ENCODE measurements at places on chromosomes 5 and 9. TPM values are rescaled to one million over a fixed set of nuclear protein-coding genes. Genes with fewer than 3 reads are reported as not detected.

GRCh38 chr5:180889381-180889780 lies 9.6 kb upstream of the BTNL8 start:
- no peak for DNase-seq
- H3K4me3 ChIP-seq: no peak overlapping the region
- H3K27ac ChIP-seq: no peak overlapping the region
- no peaks in the 10 kb centered on the region for H3K36me3 ChIP-seq
- H3K4me1 ChIP-seq: no peaks in the 10 kb centered on the region

DNA sequence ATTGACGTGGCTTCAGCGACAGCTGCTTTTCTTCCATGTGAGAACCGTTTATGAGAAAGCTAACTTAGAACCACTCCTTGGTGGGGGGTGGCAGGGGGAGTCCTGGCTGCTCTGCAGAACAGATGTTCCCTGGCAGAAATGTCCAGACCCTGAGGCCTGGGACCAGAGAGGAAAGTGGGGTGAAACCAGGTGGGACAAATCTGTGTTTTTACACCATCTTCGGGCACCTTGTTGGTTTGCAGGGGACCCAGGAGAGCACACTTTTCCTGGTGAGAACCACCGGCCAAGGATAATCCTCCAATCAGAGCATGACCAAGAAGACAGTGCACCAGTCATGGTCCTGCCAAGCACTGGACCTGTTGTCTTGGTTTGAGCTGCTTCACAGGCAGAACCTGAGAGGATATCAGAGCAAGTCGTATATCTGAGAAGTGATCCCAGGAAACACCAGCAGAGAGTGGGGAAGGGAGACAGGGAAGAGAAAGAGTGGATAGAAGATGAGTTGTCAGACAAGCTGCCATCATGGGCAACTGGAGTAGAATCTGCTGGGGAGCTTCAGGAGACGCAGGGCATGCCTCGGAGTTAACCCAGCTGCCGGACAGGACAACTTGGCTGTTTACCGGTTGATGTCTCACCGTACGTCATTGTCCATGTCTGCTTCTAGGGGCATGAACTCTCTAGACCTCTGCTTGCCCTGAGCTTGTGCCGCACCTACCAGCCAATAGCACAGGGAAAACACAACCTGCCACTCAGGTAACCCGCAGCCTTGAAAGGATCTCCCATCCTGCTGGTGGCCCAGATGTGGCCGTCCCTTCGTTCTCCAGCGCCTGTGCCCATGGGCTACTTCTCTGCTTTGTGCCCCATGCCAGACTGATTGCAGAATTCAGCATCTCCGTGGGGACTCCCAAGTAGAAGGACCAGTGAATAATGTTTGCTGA lies 178.4 kb upstream of the MVB12B start:
- no peak overlapping the region for H3K4me3 ChIP-seq
- H3K4me1 ChIP-seq: no peaks in the 10 kb centered on the region
- no peak overlapping the region for H3K27ac ChIP-seq
- DNase-seq: no peak

DNA sequence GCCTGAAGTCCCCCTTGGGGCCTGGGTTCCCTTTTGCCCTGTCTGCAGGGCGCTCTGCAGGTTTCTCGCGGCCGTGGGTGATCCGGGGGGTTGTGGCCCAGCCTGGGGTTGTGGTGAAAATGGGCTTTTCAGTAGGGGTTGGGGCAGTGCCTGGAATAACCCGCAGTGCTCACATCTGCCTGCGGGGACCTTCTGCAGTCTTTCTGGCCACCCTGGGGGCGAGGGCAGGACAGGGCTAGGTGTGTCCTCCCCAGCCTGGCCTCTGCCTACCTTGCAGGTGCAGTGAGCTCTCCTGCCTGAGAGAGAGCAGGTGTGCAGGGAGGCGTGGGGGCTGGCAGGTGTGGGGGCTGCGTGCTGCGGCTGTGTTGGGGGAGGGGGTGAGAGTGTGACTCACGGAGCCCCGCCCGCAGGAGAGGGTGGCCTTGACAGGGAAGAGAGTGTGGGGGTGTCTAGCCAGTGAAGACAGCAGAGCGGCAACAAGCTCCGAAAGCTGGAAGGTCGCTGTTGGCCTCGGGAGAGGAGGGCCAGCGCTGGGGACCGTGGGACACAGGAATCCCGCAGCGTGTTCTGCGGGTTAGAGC lies 131.4 kb downstream of the MRPL36 start:
- peak; percentile 52 for DNase-seq
- H3K27ac ChIP-seq: no peak overlapping the region
- H3K27me3 ChIP-seq: no peaks in the 10 kb centered on the region
- H3K4me1 ChIP-seq: peaks cover 7% of the 10 kb centered on the region
- H3K36me3 ChIP-seq: no peaks in the 10 kb centered on the region

Gene DOK3
- total RNA-seq: 2.6 TPM

Gene DRD1
- total RNA-seq: 0.10 TPM

Gene EIF4E1B
- not detected for total RNA-seq

Gene ATP6V1G1
- total RNA-seq: 94.2 TPM

Gene PRKAA1
- total RNA-seq: 77.1 TPM

DNA sequence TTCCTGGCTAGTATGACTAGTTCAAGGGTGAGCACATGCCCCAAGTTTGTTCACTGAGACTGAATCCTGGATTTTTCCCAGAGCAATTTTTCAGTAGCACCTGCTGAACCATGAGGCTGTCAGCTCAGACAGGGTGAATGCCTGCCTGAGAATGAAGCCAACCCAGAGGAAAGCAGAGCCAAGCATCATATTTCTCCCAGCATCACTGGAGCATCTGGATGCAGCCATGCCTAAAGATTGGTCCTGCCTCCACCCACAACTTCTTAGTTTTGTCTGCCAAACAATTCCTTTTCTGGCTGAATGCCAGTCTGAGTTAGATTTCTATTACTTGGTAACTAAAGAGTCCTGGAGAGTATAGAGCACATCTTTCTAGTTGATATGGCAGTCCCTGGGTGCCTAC lies 343.6 kb downstream of the CSNK1G3 start:
- no peaks in the 10 kb centered on the region for H3K36me3 ChIP-seq
- no peaks in the 10 kb centered on the region for H3K27me3 ChIP-seq
- no peaks in the 10 kb centered on the region for H3K4me1 ChIP-seq
- H3K27ac ChIP-seq: no peak overlapping the region

DNA sequence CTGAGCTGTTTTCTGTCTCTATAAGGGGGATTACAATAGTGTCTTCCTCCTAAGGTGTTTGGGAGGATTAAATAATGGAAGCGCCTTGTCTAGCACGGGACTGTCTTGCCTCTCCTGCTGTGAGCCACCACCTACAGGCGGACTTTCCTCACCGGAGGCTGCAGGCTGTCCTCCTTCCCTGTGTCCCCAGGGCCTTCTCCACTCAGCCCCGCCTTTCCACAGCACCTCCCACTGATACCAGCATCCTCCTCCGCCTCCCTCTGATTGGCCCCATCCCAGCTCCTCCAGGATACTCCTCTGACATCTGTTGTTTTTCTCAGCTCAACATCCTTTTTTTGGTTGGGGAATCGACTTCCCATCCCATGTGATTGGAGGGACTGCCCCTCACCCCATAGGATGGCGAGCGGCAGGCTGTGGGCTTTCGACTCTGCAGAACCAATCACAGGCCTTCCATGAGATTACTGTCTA lies 851 bp upstream of the ZDHHC12 start:
- H3K36me3 ChIP-seq: no peaks in the 10 kb centered on the region
- H3K27me3 ChIP-seq: no peaks in the 10 kb centered on the region
- DNase-seq: peak; percentile 63
- peak overlapping the region; percentile 50 for H3K4me3 ChIP-seq

DNA sequence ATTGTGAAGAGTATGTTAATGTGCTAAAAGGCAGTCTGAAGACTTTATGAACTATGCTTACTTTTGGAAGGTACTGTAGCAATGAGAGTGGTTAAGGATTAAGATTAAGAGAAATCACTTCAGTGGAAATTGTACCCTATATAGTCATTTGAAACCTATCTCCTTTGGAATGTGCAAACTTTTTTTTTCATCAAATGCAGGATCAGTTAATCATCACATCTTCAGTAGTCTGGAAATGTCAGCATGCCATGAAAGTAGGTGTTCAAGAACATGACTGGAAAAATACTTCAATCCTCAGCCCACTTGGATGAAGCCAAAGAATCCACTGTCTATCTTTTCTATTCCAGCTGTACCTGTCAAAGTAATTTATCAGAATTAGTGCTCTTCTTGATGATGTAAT lies 157.8 kb upstream of the TMEM161B start:
- DNase-seq: no peak
- no peak overlapping the region for H3K27ac ChIP-seq

- no peaks in the 10 kb centered on the region for H3K27me3 ChIP-seq
- H3K36me3 ChIP-seq: no peaks in the 10 kb centered on the region
- H3K27ac ChIP-seq: no peak overlapping the region
- H3K4me1 ChIP-seq: no peaks in the 10 kb centered on the region
- no peak for DNase-seq
These were observed 81.5 kb downstream of the CAAP1 start for GRCh38 chr9:26811106-26811505.

GRCh38 chr5:149518620-149519019 lies 32.6 kb downstream of the CSNK1A1 start:
- no peaks in the 10 kb centered on the region for H3K27me3 ChIP-seq
- DNase-seq: no peak
- no peaks in the 10 kb centered on the region for H3K36me3 ChIP-seq
- H3K4me3 ChIP-seq: no peak overlapping the region

GRCh38 chr9:36141288-36141687 lies 4.8 kb downstream of the GLIPR2 start:
- H3K36me3 ChIP-seq: no peaks in the 10 kb centered on the region
- no peaks in the 10 kb centered on the region for H3K27me3 ChIP-seq
- H3K4me3 ChIP-seq: no peak overlapping the region
- peaks cover 16% of the 10 kb centered on the region for H3K4me1 ChIP-seq
- DNase-seq: no peak

- H3K27me3 ChIP-seq: no peaks in the 10 kb centered on the region
- peaks cover 5% of the 10 kb centered on the region for H3K4me1 ChIP-seq
- H3K36me3 ChIP-seq: no peaks in the 10 kb centered on the region
- DNase-seq: no peak
- H3K27ac ChIP-seq: no peak overlapping the region
- H3K4me3 ChIP-seq: no peak overlapping the region
These were observed 6.5 kb downstream of the TNPO1 start for GRCh38 chr5:72822944-72823343.

Gene SHISAL2B
- not detected for total RNA-seq

GRCh38 chr9:33414889-33415500 lies 12.6 kb upstream of the AQP7 start:
- H3K36me3 ChIP-seq: no peaks in the 10 kb centered on the region
- H3K27me3 ChIP-seq: no peaks in the 10 kb centered on the region
- no peak overlapping the region for H3K27ac ChIP-seq

DNA sequence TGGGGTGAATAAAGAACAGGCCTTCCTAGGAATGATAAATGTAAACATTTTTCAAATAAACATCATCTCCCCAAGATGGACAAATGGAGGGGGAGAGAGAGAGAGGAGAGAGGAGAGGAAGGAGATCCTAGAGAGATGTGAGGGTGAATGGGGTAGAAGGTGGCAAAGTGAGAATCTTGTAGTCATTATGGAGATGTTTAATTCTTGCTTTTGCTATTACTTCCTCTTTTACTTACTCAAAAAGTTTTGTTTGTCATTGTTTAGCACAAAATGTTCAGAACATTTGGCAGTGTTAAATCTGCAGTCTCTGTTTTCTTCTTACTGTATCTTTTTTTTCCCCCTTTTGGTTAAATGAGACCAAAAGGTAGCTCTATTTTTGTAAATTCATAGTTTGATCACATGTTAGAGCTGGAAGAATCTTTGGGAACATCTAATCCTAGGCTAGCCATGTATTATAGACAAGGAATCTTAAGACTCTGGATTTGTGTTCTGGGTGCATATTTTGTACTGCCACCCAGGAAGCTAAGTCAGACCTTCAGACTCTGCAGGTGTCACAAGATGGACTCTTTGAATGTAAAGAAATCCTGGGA lies 266.1 kb downstream of the NTRK2 start:
- H3K4me3 ChIP-seq: no peak overlapping the region
- H3K36me3 ChIP-seq: no peaks in the 10 kb centered on the region
- H3K27ac ChIP-seq: no peak overlapping the region
- no peaks in the 10 kb centered on the region for H3K27me3 ChIP-seq

DNA sequence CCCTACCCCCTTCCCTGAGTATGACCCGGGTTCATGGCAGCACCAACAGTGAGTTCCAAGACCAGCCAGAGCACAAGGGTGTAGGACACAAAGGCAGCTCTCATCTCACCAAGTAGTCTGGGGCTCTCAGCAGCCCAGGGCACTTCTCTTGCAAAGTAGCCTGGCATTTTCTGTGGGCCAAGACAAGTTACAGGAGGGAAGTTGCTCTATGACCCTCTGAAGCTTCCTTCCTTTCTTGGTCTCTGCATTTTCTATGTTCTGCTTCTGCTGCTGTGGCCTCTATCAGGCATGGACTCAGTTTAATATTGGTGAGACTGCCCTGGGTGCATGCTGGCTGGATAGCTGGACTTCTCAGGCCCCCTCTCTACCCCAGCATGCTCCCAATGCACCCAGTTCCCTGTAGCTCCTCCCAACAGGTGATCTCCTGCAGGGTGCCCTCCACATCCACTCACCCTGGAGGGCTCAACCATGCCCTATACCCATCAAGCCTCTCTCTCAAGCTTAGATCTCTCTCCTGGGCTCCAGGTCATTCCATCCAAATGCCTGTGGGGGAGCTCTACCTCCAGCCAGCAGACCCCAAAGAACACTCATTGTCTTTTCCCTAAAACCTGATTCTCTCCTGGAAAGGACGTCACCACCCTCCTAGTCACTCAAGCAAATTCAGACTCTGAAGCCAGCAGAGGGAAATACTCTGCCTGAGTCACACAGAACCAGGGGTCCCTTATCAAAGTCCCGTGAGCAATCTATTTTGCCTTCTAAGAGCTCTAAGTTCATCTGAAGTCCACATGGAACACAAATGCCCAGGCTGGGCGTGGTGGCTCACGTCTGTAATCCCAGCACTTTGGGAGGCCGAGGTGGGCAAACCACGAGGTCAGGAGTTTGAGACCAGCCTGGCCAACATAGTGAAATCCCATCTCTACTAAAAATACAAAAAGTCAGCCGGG lies 13.8 kb downstream of the TBC1D2 start:
- no peak overlapping the region for H3K4me3 ChIP-seq
- no peak overlapping the region for H3K27ac ChIP-seq
- H3K27me3 ChIP-seq: no peaks in the 10 kb centered on the region
- no peak for DNase-seq
- no peaks in the 10 kb centered on the region for H3K36me3 ChIP-seq

Data from ovary (tissue), 10 donors.